Fibroblast of mammary gland (primary cell): ENCODE measurements at places on chromosomes 4 and X.
A peak's percentile ranks its signal among the peaks of the same experiment; 100 is the strongest.

DNA sequence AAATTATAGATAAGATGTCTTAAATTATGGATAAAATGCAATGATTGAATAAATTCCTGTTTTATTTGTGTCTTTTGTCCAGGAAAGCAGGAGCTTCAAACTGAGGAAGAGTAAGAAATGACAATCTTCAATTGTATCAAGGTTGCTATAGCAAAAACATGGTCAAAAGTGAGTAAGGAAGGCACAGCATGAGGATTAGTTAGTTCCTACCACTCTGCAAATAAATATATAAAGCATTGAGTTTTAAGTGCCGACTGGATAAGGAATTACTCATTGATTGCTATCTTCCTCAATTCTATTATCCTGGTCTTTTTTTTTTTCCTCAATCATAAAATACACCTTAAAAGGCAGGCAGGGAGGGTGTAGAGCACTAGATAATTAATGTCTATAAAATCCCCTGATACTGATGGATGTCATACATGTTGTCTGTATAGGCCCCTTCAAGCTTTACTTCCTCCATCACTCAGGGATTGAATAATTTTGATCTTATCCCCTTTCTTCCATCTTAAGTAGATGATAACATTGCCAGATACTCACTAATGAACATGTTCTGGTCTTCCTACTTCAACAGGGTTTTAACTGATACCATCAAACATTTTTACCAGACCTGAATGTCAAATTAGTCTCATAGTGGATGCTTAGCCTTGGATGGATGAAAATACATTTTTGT, 86.6 kb downstream of the MID1 start:
- DNase-seq, result no peak

DNA sequence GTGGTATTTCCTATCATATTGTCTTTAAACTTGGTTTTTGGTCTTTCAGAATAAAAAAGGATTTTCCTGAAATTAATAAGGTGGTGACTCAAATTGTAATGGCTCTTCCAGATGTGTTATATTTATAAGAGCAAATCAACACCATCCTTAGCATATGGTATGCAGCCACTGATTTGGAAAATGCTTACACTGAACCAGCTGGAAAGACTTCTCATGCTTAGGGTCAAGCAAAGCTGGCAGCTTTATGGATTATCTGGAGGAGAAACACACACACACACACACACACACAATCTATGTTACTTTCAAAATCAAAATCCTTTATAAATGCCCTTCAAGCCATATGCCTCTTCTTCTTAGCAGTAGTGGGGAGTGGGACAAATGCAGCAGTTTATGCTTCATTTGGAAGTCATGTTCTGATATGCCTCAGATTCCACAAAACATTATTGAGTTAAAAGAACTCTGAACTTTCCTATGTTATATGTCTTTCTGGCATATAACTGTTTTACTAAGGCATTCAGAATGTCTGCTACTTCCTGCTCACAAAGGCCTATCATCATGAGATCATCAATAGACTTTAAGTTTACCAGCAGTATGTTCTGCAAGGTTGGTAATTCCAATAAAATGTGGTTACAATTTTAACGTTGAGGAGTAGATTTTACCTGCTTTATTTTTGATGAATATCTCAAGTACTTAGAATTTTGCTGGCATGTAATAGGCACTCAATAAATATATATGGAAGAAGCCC, 72.9 kb upstream of the PRDM5 start:
- DNase-seq, result peak; percentile 7

DNA sequence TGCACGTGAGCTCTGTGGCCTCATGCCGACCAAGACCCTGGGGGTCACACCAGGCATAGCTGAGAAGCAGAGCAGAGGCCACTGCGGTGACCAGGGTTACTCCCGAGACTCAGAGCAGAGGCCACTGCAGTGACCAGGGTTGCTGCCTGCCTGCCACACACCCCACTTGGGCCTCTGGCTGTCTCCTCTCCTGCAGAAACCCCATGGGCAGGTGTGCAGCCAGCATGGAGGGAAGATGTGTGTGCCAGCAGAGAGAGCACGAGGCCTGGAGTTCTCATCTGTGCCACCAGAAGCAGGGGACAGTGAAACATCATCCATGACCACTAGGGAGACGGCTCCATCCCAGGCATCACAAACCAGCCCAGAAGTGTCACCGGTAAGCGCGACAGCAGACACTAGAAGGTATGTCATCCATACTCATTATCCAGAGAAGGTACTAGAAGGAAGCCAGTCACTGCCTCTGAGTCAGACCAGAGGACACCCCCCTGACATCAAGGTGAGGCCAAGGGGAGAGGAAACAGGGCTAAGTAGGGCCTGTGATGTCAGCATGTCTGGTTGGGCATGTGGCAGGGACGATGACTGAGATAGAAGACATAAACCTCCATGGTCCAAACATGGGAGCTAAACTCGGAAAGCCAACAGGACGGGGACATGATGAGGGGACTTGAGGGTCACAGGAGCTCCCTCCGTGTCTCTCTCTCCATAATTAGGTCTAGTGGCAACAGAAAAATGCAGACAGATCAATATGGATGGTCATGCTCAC, 24.2 kb upstream of the SPON2 start:
- no peak for DNase-seq

GRCh38 chrX:87338510-87338909, 179.1 kb upstream of the KLHL4 start:
- DNase-seq, result peak; percentile 16

GRCh38 chr4:145481164-145481941, at the start of gene SMAD1:
SMAD1 (plus strand) TSS chr4:145481853; CDS start chr4:145514614, 32,761 bp downstream.
- peak; percentile 77 for DNase-seq

DNA sequence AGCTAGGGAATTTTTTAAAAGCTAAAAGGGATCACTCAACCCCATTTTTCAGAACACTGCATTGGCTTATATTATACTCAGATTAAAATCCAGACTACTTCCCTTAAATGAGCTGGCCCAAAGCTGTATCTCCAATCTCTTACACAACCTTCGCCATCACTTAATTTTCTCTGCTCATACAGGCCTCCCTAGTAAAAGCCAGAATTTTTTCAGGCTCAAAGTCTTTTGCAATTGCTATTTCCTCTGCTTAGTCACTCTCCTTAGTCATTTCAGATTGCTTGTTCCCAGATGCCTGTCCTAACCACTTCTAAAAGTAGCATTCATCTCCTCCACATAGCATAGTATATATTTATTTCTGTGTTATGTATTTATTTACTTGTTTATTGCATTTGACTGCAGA, 1587.9 kb upstream of the ADGRL3 start:
- DNase-seq, result peak; percentile 78

DNA sequence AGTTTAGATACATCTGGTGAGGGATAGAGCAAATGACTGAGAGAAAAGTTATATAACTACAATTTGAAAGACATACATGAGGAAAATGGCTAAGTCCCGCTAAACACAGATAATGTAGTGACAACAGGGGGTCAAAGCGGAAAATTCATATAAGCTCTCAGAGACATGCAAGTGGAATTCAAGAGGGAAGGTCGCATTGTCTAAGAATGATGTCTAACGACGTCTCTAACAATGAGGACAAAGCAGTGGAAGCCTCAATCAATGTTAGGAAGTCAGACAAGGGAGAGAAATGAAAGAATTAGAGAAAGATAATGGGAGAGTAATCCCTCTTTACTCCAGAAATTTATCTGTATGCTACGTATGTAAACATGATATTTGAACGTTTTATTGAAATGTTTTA, 113.4 kb downstream of the ANTXR2 start:
- no peak for DNase-seq

- no peak for DNase-seq
Observed at GRCh38 chr4:97643179-97643578, 500.1 kb downstream of the STPG2 start.

DNA sequence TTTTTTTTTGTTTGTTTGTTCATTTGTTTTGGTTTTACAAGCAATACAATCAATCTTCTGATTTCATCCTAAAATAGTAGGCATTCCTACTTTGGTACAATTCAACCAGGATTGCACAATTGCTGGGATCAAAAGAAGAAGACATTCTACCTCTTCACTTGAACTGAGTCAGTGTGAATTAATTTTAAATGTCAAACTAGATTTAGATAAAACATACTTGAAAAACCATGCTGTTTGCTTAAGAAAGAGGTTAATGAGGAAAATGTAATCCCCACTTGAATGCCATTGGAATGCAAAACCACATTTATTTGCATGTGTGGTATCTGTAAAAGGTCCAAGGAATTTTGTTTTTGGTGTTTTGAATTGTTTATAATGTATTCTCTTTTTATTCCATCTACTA, 40.5 kb downstream of the HAND2 start:
- DNase-seq, result peak; percentile 85

GRCh38 chrX:17592117-17592516, 145.2 kb upstream of the SCML1 start:
- peak; percentile 53 for DNase-seq

DNA sequence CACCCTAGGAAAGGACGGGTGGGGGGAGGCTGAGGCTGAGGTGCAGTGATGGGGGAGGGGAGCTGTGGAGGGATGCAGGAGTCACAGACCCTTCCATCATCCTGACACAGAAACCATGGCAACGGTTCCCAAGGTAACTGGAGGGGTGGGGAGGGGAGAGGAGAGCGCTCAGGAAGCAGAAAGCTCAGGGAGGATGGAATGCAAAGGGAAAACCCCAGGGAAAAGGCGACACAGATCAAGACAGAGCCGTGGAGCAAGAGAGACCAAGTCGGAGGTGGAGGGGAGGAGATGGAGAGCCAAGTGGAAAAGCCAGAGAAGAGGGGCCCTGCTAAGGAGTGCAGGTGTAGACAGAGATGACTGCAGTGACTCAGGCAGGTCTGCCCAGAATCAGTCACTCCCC, 14.5 kb downstream of the L1CAM start:
- DNase-seq, result no peak

- peak; percentile 48 for DNase-seq
Observed at GRCh38 chr4:2009651-2010233, 968 bp upstream of the NELFA start.

DNA sequence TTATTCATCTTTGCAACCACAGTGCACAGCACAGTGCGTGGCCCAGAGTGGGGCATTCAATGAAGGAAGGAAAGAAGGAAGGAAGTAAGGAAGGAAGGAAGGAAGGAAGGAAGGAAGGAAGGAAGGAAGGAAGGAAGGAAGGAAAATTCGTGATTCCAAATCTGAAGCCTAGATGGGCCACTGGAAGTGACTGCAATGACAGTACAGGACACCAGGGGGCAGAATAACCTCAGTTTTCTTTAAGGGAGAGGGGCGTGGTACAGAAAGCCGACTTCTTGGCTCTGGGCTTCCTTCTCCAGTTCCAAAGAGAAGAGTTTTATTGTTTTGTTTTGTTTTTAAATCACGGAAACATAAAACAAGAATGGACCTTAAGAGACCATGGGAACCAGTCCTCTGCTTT, 47.8 kb downstream of the APLN start:
- DNase-seq, result peak; percentile 54

GRCh38 chr4:168633496-168633895, 136.6 kb downstream of the PALLD start:
- DNase-seq, result no peak
